ENCODE measurements at places on chromosomes 3 and 15.

GRCh38 chr15:98121957-98122356, 161.5 kb downstream of the ARRDC4 start:
- DNase-seq, result no peak

DNA sequence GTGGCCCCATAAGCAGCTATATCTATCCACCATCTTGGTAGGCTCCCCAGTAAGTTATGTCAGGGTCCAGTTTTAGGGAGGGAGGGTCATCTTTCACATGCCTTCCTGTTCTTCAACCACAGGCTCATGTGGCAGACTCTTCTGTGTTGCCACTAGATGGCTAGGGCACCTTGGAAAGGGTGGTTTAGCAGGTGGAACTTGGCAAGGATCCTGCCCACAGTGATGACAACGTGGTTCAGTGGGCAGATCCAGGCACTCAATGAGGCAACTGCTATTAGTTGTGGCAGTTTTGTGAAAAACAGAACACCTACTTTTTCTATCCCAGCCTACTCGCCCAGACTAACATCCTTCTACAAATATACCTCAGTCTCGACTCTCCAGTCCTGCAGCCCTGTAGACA, 7.2 kb upstream of the RBP1 start:
- DNase-seq, result no peak

DNA sequence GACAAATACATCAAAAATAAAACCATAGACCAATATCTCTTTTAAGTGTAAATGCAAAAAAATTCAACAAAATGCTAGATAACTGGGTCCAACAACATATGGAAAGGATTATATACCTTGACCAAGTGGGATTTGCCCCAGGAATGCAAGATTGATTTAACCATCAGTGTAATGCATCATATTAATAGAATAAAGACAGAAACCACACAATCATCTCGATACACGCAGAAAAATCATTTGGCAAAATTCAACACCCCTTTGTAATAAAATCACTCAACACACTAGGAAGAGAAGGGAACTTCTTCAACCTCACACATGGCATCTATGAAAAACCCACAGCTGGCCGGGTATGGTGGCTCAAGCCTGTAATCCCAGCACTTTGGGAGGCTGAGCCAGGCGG, 19.5 kb downstream of the GREM1 start:
- no peak for DNase-seq

GRCh38 chr3:114727373-114727772, 419.7 kb downstream of the ZBTB20 start:
- no peak for DNase-seq

- no peak for DNase-seq
Observed at GRCh38 chr3:154228561-154229216, 95.6 kb downstream of the DHX36 start.
